ENCODE measurements at places on chromosomes 16 and 17. TPM values are rescaled to one million over a fixed set of nuclear protein-coding genes. Genes with fewer than 3 reads are reported as not detected.

The CTU2 gene
- total RNA-seq, result 19.3 TPM

The KRTAP9-8 gene
- total RNA-seq, result not detected

- DNase-seq, result no peak
These were observed 62.1 kb downstream of the CRISPLD2 start for GRCh38 chr16:84881702-84882521.

The DNAAF1 gene
- total RNA-seq, result 0.30 TPM

GRCh38 chr16:70448075-70448474 is 6.3 kb upstream of the FCSK start:
- no peak for DNase-seq

- no peak for DNase-seq
These were observed 7.9 kb downstream of the FNDC8 start for GRCh38 chr17:35129154-35129972.

- DNase-seq, result no peak
These were observed 55.1 kb downstream of the PLD6 start for GRCh38 chr17:17151055-17151454.

Measured in B cell (primary cell).